ENCODE measurements at places on chromosomes 11 and 22.

DNA sequence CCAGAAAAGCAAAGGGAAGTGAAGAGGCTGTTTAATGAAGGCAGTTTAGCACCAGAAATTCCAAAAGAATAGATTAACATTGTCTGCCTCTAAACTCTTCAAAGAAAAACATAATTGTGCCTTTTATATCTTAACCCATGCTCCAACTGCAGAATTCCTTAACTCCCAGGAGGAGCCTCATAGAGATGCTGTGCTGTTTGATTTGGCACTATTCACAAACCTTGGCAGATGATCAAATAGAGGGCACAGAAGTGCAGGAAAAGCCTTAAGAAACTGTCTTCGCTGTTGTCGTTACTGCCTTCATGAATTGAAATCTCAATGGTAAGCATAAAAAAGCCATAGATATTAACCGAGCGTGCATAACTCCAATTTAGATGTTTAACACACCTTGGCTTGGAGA, 124.1 kb upstream of the MPPED2 start:
- no peak for DNase-seq

DNA sequence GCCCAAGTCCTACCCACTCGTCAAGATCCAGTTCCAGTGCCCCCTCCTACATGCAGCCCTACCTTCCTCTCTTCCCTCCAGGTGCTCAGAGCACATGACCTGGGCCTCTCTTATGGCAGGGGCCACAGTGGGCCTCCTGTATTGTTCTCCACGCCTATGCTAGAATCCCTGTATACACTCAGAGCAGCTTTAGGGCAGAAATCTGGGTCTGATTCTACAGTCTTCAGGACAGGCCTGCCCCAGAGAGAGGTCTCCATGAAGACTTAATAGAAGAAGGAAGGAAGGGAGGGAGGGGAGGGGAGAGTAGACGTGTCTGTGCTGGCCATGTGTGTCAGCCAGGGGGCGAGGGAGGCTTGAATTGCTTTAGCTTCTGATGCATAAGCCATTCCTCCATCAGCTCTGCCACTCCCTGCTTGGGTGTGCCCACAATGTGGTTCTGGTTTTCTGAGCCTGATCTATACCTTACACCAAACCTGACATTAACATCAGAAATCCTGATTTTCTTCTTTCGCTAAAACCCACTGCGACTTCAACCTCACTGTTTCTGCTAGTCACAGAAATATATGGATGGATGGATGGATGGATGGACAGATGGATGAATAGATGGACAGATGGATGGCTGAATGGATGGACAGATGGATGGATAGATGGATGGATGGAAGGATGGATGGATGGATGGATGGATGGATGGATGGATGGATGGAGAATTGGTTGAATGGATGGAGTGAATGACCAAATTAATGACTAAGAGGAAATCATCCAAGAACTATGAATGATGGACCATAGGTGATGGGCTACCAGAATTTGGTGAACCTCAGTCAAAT, 56.6 kb upstream of the PRDM11 start:
- DNase-seq = no peak

- DNase-seq = no peak
Measured at GRCh38 chr11:96122601-96123074, 198.7 kb upstream of the MTMR2 start.

GRCh38 chr11:48049036-48049435, 68.7 kb downstream of the PTPRJ start:
- DNase-seq = no peak

DNA sequence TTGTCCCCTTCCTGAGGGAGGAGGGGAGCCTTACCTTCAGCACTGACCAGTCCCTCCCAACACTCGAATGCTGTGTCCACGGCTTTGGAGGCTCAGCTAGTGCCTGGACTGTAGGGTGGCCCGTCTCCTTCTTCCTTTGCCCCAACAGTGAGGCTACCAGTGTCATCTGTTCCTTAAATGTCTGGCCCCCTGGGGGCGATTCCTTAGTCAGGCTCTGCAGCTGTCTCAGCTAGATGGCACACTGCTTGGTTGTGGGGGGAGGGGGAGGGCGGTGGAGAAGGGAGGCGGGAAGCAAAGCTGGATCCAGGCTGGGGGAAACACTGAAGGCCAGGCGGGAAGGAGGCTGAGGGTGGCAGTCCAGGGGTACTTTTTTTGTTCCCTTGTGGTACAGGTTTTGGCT, at the start of gene IGSF22:
TSS of gene IGSF22 (minus strand) at position 149 of the 400 bp plus-strand sequence. CDS start 1,952 bp downstream, outside the sequence.
- no peak for DNase-seq

Data from CD4-positive, alpha-beta T cell treated with Interleukin-10 for 1 hour (primary cell).